ENCODE measurements at places on chromosomes 7 and 10.

- no peak for DNase-seq
Observed at GRCh38 chr10:106224676-106225075, 939.8 kb downstream of the SORCS1 start.

GRCh38 chr10:92450896-92451295 is 123.0 kb downstream of the IDE start:
- DNase-seq, result no peak

- peak; percentile 87 for DNase-seq
Observed at GRCh38 chr10:28089467-28089866, 90.6 kb upstream of the ODAD2 start.

DNA sequence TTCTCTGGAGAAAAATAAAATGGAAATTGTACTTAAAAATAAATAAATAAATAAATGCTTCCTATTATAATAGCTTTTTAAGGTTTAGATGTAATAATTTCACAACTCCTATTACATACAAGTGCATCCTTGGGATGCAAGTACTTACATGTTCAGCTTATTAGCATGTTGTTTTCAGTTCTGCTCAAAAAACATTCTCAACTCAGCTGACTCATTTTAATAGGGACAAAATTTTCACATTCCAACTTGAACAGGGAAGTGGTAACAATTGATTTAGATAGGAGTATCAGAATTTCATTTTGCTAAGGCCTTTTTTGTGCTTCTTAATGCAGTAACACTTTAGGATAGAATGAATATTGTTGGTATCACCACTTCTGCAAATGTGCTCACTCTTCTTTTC is 16.7 kb upstream of the PAPSS2 start:
- no peak for DNase-seq

DNA sequence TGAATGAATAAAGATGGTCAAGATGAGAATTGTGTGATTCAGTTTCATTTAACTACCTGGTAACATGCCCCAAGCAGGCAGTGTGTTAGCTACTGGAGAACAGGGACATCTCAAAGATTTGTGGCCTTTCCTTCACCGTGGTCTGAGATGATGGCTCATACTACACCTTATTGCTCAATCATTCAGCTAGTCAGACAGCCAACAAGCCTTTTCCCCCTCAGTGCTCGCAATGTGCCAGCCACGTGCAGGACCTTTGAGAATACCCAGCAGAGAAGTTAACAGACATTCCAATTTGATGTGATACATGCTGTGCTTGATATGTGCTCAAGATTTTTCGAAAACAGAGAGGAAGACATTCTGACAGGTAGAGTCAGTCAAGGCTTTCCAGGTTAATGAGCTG is 562.8 kb downstream of the SUGCT start:
- DNase-seq, result no peak
